ENCODE measurements at places on chromosomes 12 and 14.

- no peaks in the 10 kb centered on the region for H3K27me3 ChIP-seq
- H3K27ac ChIP-seq, result no peak overlapping the region
- no peak for DNase-seq
- no peak overlapping the region for H3K4me3 ChIP-seq
These were observed 274.9 kb upstream of the MGAT4C start for GRCh38 chr12:86530996-86531655.

GRCh38 chr12:130952171-130952954 lies 1.3 kb upstream of the ADGRD1 start:
- no peak for DNase-seq
- H3K4me3 ChIP-seq, result no peak overlapping the region
- no peak overlapping the region for H3K27ac ChIP-seq
- no peaks in the 10 kb centered on the region for H3K27me3 ChIP-seq
- H3K36me3 ChIP-seq, result no peaks in the 10 kb centered on the region

GRCh38 chr12:89874146-89874545 lies 165.5 kb upstream of the ATP2B1 start:
- no peaks in the 10 kb centered on the region for H3K27me3 ChIP-seq
- peaks cover 2% of the 10 kb centered on the region for H3K4me1 ChIP-seq
- H3K27ac ChIP-seq, result no peak overlapping the region
- no peaks in the 10 kb centered on the region for H3K36me3 ChIP-seq
- no peak for DNase-seq

DNA sequence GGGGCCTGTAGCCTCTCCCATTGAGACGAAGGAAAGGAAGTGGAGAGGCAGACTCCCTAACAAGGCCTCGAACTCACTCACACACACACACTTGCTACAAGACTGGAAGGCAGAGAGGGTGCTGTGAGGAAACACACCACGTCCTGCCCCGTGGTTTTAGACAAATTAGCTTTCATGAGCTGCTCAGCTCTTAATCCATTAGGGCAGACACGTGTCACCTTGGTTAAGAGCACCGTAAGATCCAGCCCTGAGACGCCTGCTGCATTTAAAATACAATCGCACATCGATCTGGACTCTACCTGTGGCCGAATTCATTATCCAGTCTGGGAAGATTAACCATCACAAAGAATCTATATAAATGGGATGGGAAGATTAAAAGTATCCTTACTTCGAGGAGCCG lies 72.0 kb downstream of the RIMBP2 start:
- no peak for DNase-seq
- H3K27ac ChIP-seq, result no peak overlapping the region
- H3K27me3 ChIP-seq, result no peaks in the 10 kb centered on the region
- H3K4me1 ChIP-seq, result no peaks in the 10 kb centered on the region
- no peak overlapping the region for H3K4me3 ChIP-seq
- H3K36me3 ChIP-seq, result no peaks in the 10 kb centered on the region

DNA sequence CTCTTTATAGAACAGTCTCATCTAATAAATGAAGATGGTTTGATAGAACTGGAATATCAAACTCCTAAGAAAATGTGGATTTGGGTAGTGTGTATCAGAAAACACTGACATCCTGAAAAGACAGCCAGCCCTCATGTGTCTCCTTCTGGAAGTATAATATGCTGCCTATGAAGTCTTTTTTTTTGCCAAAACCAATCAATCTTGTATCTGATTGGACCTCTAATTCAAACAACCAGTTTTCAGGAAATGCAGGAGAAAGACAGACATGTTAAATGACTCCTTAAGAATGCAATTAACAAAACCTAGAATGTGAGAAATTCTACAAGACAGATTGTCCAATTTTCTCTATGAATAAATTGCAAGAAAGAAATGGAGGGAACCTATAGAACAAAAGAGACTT lies 34.3 kb downstream of the MYO1H start:
- DNase-seq, result no peak
- H3K4me1 ChIP-seq, result no peaks in the 10 kb centered on the region
- H3K27me3 ChIP-seq, result no peaks in the 10 kb centered on the region

- DNase-seq, result no peak
- no peaks in the 10 kb centered on the region for H3K4me1 ChIP-seq
- peaks cover 9% of the 10 kb centered on the region for H3K27me3 ChIP-seq
- H3K27ac ChIP-seq, result no peak overlapping the region
- no peak overlapping the region for H3K4me3 ChIP-seq
- H3K36me3 ChIP-seq, result no peaks in the 10 kb centered on the region
These were observed 1.8 kb downstream of the TMCC3 start for GRCh38 chr12:94648578-94648977.

- no peaks in the 10 kb centered on the region for H3K36me3 ChIP-seq
- no peak overlapping the region for H3K27ac ChIP-seq
- no peak for DNase-seq
- no peak overlapping the region for H3K4me3 ChIP-seq
These were observed 497.6 kb downstream of the RMST start for GRCh38 chr12:97960225-97960624.

DNA sequence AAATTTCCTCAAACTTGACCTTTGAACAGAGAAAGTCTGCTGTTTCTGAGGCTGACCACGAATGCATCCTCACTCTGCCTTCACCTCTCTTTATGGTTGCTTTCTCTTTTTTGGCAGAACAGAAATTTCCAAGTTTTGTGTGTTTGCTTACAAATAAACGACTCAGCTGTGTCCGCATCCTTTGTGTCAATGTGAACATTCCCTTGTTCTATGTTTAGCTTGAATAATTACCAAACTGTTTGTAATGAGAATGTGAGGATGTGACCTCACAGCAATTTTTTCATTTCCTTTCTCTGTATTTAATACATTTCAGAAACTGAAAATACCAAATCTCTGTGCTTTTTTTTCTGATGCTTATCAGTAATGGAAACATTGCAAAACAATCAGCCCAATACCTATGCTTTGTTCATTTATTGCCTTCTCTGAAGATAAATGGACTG lies 410.9 kb downstream of the EGLN3 start:
- no peak overlapping the region for H3K27ac ChIP-seq
- H3K27me3 ChIP-seq, result no peaks in the 10 kb centered on the region
- H3K36me3 ChIP-seq, result no peaks in the 10 kb centered on the region

DNA sequence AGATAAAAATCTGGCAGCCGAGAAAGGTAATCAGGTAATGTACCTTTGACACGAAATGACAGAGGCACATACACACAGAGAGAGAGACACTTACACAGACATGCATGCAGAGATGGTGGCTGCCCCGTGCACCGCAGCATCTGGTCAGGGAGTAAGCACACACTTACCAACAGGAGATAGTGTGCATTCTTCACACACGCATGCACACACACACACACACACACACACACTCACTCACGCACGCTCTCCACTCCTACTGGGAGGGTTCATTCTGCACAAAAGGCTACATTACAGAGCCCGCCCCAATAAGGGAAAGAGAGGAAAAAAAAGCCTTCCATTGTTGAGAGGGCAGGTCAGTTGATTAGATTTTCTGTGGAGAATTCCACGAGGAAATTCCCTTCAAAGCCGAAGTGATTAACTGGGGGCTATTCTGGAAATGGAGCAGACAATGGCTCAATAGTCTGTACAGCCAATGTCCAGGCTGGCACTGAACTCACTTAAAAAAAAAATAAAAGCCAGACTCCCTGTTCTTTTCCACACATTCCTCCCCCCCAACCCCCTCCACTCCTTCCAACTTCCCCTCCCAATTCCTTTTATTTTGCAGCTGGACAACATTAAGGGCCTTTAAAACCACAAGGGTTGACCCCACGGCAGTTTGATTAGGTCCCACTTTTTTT lies 1.4 kb upstream of the SOX5 start:
- H3K27me3 ChIP-seq, result no peaks in the 10 kb centered on the region
- no peaks in the 10 kb centered on the region for H3K4me1 ChIP-seq
- H3K4me3 ChIP-seq, result no peak overlapping the region

- H3K4me1 ChIP-seq, result no peaks in the 10 kb centered on the region
- no peak overlapping the region for H3K27ac ChIP-seq
- no peaks in the 10 kb centered on the region for H3K36me3 ChIP-seq
- no peaks in the 10 kb centered on the region for H3K27me3 ChIP-seq
- no peak for DNase-seq
These were observed 87.2 kb upstream of the SOX5 start for GRCh38 chr12:24036438-24037216.

DNA sequence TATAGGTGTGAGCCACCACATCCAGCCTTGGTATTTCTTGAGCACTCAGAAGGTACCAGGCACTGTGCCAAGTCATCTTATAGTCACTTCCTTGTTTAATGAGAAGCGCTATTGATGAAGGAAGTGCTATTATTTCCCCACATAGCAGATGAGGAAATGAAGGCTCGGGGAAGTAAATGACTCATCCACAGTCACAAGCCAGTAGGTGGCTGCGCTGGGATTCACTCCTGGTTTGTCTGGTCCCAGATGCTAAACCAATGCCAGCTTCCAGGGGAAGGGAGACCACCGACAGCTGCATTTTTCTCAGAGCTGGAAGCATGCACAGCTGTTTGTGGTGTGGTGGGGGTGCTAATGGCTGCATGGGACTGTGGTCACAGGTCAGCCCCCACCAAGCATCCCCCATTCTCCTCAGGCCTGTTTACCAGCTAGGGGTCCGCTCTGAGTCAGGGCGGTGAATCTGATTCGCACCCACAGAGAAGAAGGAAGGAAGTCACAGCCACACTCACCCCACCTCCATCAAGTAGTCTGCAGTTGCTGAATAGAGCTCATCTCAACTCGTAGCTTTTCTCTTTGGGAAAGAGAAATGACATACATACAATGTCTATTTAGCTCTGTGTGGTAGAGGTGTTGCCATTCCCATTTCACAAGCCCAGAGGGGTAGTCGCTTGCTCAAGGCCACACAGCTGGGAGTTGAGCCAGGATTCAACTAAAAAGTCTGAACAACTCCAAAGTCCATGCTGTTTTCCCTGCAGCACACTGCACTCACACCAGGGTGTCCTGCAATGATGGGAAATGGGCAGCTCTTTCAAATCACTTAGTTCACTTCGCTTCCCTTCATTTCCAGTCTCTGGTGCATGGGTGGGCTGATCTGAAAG lies 6.3 kb upstream of the LTBP2 start:
- no peaks in the 10 kb centered on the region for H3K27me3 ChIP-seq
- peaks cover 46% of the 10 kb centered on the region for H3K4me1 ChIP-seq
- no peaks in the 10 kb centered on the region for H3K36me3 ChIP-seq
- H3K4me3 ChIP-seq, result peak overlapping the region; percentile 47
- H3K27ac ChIP-seq, result peak overlapping the region; percentile 32
- DNase-seq, result peak; percentile 60

- no peak for DNase-seq
- no peaks in the 10 kb centered on the region for H3K27me3 ChIP-seq
- no peak overlapping the region for H3K4me3 ChIP-seq
- H3K36me3 ChIP-seq, result no peaks in the 10 kb centered on the region
- no peaks in the 10 kb centered on the region for H3K4me1 ChIP-seq
These were observed 101.3 kb downstream of the CACNA1C start for GRCh38 chr12:2154050-2154449.

DNA sequence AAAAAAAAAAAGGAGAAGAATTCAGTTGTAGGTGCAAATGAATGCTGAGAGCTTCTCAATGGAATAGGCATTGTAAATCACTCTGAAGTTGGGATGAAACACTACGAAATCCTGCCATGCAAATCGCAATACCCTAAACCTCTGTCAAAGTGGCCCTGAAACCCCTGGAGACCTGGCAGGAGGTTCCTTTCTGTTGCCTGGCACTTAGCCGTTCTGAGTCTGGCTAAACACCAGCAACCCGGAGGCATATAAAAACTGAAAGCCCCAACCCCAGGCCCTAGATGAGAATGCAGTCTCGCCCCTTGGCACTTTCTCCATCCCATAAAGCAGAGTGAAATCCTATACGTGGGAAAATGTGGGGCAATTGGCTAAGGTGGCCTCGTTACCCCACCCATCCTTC lies 151.5 kb upstream of the PARP11 start:
- no peak overlapping the region for H3K27ac ChIP-seq
- H3K27me3 ChIP-seq, result no peaks in the 10 kb centered on the region
- H3K36me3 ChIP-seq, result no peaks in the 10 kb centered on the region
- H3K4me3 ChIP-seq, result no peak overlapping the region
- peaks cover 20% of the 10 kb centered on the region for H3K4me1 ChIP-seq

GRCh38 chr12:28908646-28909045 lies 240.4 kb upstream of the FAR2 start:
- H3K27me3 ChIP-seq, result no peaks in the 10 kb centered on the region
- H3K4me3 ChIP-seq, result no peak overlapping the region
- H3K36me3 ChIP-seq, result no peaks in the 10 kb centered on the region
- no peak overlapping the region for H3K27ac ChIP-seq
- DNase-seq, result no peak
- no peaks in the 10 kb centered on the region for H3K4me1 ChIP-seq

DNA sequence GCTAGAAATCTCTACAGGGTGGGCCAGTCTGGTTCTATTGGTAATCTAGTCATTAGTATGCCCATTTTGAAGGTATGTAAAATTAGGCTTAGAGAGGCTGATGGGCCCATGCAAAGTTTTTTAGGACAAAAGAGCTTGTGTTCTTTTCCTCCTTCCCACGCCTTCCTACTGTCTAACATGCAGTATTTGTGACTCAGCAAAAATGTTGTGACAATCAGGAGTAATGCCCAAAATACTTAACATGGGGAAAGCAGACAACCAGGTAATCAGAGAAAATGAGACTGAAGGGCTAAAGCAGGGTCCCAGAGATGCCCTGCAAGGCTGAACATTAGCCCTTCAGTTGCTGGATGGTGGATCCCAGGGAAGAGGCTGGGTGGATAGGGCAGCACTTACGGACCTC lies 437.9 kb downstream of the BCL11B start:
- no peak overlapping the region for H3K4me3 ChIP-seq
- H3K4me1 ChIP-seq, result no peaks in the 10 kb centered on the region
- H3K27ac ChIP-seq, result no peak overlapping the region
- H3K27me3 ChIP-seq, result no peaks in the 10 kb centered on the region
- no peaks in the 10 kb centered on the region for H3K36me3 ChIP-seq

GRCh38 chr12:53485955-53486735 lies 13.1 kb downstream of the MAP3K12 start:
- H3K27me3 ChIP-seq, result no peaks in the 10 kb centered on the region
- no peak overlapping the region for H3K27ac ChIP-seq
- H3K4me3 ChIP-seq, result no peak overlapping the region
- no peak for DNase-seq
- no peaks in the 10 kb centered on the region for H3K4me1 ChIP-seq
- H3K36me3 ChIP-seq, result peaks cover 27% of the 10 kb centered on the region

DNA sequence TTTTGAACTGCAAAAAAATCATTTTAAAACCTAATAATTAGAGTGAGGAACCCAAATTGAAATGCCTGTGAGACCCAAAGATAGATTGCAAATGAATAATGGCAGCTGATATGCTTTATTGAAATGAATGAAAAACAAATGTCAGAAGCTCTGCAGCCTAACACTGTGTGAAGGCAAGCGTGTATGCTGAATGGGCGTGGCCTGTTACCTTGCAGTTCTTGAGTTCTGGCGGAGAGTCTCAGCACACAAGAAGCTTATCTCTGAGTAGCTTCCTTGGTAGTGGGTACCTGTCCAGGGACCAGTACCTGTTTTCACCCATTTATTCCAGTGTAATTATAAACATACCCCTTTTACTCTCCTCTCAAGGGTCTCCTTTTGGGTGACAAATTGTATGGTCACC lies 341.2 kb downstream of the NPAS3 start:
- DNase-seq, result no peak
- no peaks in the 10 kb centered on the region for H3K36me3 ChIP-seq
- H3K4me1 ChIP-seq, result no peaks in the 10 kb centered on the region
- H3K4me3 ChIP-seq, result no peak overlapping the region
- no peak overlapping the region for H3K27ac ChIP-seq
- no peaks in the 10 kb centered on the region for H3K27me3 ChIP-seq

All from CD8-positive, alpha-beta memory T cell (primary cell).